ENCODE measurements at places on chromosomes 4 and X.

GRCh38 chr4:177473991-177474390, 31.8 kb upstream of the AGA start:
- no peak for DNase-seq

DNA sequence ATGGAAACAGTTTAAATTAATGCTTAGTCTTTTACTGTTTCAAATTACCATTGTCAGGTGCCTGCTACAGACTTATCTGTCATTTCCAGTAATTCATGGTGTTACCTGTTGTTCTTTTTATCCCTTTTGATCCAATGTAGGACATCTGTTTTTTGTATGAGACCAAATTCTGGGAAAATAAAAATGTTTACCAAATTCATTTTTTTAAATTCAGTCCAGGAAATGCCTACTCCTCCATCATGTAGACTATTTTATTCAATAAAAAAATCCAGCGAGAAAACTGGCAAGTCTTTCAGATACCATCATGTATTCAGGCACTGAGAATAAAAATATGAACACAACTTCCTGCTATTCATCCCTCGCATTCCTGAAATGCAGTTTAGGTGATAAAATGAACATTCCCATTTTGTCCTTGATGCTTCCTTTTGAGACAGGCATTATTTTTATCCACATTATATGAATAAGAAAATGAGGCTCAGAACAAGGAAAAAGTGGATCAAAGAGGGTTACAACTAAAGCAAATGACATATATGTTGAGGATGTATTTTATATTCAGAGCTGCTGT, 584.2 kb downstream of the SPRY1 start:
- DNase-seq = no peak

GRCh38 chrX:100652266-100652665, 8.3 kb downstream of the SRPX2 start:
- DNase-seq = no peak

DNA sequence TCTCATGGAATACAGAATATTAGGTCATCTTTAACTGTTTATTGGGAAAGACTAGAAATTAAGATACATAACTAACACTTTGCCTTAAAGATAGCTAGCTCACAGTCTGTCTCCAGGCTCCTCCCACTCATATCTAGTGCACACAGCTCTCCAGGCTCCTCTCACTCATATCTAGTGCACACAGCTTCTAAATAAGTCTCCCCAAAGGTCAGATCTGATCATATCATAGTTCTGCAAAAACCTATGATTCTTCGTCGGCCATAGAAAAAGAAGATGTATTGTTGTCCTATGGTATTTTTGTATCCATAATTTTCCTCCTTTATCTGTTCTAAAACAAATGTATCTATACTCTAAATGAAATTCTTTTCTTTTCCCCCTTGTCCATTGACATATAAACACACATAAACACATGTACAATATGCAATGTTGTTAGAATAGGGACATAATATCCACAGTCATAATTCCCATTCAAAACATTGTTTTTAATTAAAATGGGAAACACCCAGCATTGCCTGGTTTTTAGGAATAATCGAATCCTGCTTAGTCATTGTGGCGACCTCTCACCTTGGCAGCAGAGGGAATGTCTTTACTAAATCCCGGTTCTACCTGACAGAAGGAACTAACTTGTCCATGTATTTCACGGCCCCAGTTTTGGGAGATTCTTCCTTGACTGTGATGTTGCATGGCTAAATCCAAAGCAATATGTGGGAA, 1282.0 kb downstream of the PCDH7 start:
- DNase-seq = no peak

DNA sequence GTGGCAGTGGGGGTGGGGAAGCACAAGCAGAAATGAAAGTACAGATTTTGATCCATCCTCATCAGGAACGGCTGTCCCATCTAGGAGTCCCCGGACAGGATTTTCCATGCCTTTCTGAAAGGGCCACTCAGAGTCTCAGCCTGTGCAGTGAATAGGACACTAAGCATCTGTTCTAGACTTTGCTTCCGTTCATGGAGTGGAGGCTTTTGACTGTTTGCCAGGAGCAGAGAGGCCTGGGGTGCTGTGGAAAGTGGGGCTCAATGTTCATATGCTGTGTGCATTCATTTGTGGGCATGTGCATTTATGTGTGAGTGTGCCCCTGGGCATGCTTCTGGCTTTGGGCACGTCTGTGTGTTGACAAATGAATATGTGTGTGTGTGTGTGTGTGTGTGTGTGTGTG, 25.6 kb upstream of the MAMLD1 start:
- no peak for DNase-seq

DNA sequence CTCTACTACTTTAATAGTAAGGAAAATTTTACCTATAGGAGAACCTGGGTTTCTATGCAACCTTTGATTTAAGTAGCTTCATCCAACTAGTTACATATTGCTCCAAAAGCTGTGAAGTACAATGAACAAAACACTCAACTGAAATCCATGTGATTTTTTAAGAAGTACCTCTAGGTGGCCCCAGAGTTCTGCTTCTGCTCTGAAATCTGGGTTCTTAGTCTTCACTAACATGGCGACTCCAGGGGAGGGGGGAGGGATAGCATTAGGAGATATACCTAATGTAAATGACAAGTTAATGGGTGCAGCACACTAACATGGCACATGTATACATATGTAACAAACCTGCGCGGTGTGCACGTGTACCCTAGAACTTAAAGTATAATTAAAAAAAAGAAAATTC, 73.4 kb upstream of the MAGEB2 start:
- DNase-seq = no peak

DNA sequence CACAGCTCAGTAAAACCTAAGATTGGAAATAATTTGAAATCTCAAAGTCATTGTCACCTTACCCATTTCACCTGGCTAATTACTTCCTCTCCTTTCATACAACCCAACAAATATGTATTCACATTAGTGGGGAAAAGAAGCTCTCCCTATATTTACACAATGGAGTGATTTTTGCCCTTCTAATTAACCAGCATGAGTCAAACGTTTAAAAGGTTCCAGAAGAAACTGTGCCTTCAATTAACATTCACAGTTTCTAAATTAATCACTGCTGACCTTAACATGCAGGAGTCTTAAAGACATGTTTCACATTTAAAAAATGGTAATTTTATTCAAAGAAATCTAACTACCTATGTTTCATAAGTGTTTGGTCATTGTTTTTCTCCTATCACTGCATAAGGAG, 254.6 kb downstream of the CBLL2 start:
- DNase-seq = no peak
